ENCODE measurements at places on chromosomes 2 and 18.

- H3K36me3 ChIP-seq = no peaks in the 10 kb centered on the region
- no peak overlapping the region for H3K4me3 ChIP-seq
- no peak for DNase-seq
- no peaks in the 10 kb centered on the region for H3K27me3 ChIP-seq
These were observed 98.8 kb downstream of the RHBDD1 start for GRCh38 chr2:226934546-226935201.

GRCh38 chr2:104772996-104773395, 80.9 kb upstream of the POU3F3 start:
- no peak overlapping the region for H3K4me3 ChIP-seq
- H3K27me3 ChIP-seq = no peaks in the 10 kb centered on the region
- H3K4me1 ChIP-seq = no peaks in the 10 kb centered on the region
- peaks cover 2% of the 10 kb centered on the region for H3K36me3 ChIP-seq
- DNase-seq = no peak

- no peaks in the 10 kb centered on the region for H3K27me3 ChIP-seq
- no peak for DNase-seq
These were observed 22.1 kb downstream of the EHD3 start for GRCh38 chr2:31255911-31256571.

GRCh38 chr2:56681659-56682396, 498.0 kb downstream of the CCDC85A start:
- no peaks in the 10 kb centered on the region for H3K4me1 ChIP-seq
- no peak for DNase-seq
- no peak overlapping the region for H3K4me3 ChIP-seq
- no peak overlapping the region for H3K27ac ChIP-seq
- no peaks in the 10 kb centered on the region for H3K27me3 ChIP-seq

DNA sequence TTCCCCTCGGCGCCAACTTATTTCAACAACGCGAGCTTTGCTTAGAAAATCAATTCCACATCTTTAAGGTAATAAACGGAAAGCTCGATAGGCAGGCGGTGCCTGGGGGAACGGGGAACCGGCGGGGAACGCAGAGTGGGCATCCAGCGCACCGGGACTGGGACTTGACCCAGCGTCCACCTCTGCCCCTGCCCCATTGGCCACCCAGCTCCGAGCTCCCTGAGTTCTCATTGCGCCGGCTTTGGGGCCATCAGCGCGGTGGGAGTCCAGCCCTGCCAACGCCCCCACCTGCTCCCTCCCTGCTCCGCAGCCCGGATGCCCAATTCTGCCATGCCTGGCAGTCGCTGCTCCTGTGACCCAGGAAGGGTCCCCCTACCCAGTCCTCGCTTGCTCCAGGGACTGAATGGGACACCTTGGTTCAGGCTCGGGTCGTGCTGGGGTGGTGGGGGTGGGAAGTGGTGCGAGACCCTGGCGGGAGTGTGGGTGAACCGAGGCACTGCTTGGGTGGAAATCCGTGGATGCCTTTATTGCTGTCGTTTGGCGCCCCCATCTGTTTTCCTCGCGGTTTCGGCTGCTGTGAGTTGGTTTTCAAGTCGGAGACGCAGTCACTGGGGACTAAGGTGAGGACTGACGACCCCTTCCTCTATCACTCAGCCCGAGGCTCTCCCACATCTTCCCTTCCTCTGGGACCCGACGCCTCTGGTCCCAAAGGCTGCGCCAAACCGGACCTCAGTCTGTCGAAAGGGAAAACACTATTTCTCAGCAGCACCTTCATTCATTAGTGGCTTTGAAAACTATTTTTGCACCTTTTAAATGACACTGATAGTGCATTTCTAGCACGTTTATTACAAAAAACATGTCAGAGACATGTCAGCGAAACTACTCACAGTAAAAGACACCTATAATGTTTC, 2.4 kb upstream of the EVX2 start:
- peaks cover 5% of the 10 kb centered on the region for H3K4me1 ChIP-seq
- no peak for DNase-seq
- H3K4me3 ChIP-seq = peak overlapping the region; percentile 78
- peaks cover 3% of the 10 kb centered on the region for H3K36me3 ChIP-seq

- H3K4me3 ChIP-seq = no peak overlapping the region
- no peak overlapping the region for H3K27ac ChIP-seq
- no peaks in the 10 kb centered on the region for H3K27me3 ChIP-seq
These were observed 20.6 kb downstream of the ZNF236 start for GRCh38 chr18:76842837-76843530.

DNA sequence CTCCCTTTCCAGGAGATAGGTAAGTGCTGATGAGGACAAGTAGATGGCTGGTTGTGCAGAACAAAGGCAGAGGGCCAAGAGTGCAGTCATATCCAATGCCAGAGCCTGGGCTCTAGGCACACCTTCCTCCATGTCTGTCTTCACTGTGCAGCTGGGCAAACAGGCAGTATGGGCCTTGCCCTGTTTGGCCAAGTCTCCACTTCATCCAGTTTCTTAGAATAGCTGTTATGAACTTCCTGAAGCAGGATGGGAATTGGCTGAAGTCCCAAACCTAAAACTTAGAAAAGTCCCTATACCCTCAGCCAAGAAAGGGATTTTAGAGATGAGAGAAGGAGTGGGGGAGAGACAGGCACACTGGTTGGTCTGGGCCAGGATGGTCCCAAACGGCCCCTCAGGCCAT, 37.5 kb upstream of the CYP26B1 start:
- no peaks in the 10 kb centered on the region for H3K27me3 ChIP-seq
- no peak overlapping the region for H3K27ac ChIP-seq
- no peaks in the 10 kb centered on the region for H3K4me1 ChIP-seq
- no peak overlapping the region for H3K4me3 ChIP-seq

DNA sequence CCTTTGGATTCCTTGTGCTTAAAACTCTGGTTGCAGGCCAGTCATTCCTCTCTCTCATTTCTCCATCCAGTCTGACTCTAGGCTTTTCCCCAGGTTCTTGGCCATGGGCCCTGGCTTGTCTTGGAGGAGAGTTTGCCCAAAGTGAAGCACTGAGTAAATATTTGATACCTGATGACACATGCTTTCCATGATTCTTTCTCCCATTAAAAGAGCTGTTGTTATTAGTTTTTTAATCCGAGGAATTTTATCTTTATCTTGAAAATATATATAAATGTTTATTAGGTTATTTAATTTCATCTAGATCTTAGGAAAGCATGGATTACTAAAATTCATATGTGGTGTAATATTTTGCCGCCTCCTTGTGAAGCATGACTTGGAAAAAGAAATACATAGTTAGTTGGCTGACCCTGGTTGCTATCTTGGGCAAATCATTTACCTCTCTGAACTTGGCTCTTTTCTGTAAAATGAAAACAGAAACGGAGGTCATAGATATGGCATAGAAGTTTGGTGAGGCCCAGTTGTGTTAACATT, 650.1 kb downstream of the SLC4A3 start:
- H3K4me1 ChIP-seq = no peaks in the 10 kb centered on the region
- no peak overlapping the region for H3K4me3 ChIP-seq
- DNase-seq = no peak
- no peaks in the 10 kb centered on the region for H3K27me3 ChIP-seq
- H3K27ac ChIP-seq = no peak overlapping the region
- no peaks in the 10 kb centered on the region for H3K36me3 ChIP-seq

DNA sequence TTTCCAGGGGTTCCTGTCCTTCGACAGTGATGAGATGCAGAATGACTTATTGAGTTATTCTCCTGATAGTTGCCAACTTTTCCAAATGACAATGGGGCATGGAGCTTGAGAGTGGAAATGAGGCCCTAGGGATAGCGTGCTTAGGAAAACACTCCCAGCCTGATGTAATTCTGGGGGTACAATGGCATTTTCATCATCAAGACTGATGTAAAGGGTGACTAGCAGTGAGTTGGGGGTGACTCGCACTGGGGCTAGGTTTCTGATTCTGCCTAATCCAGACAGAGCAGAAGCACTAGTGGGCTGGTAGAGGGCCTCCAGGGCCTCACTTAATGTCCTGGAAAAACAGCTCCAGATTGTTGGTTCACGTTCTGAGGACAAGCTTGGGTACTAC, 34.0 kb upstream of the IL37 start:
- H3K36me3 ChIP-seq = peaks cover 6% of the 10 kb centered on the region
- H3K4me1 ChIP-seq = peaks cover 4% of the 10 kb centered on the region
- no peak overlapping the region for H3K27ac ChIP-seq
- no peak for DNase-seq

DNA sequence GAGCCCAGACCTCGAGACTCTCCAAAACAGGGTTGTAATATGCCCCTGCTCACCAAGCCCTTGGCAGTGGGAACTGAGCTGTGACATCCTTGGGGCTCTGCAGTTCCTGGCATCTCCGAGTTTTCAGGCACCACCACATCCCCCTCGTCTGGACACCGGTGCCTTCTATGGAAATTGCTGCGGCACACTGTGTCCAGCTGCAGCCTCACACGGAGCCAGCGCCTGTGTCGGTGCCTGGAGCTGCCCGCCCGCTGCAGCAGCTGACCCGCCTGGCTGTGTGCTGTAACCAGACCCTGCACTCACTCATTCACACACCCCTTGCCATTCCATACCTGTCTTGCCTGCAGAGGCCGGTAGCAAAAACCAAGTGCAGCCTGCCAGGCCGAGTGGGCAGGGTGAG, 11.8 kb downstream of the IWS1 start:
- H3K4me3 ChIP-seq = no peak overlapping the region
- peak overlapping the region; percentile 90 for H3K27ac ChIP-seq
- no peaks in the 10 kb centered on the region for H3K27me3 ChIP-seq
- H3K4me1 ChIP-seq = peaks cover 63% of the 10 kb centered on the region

DNA sequence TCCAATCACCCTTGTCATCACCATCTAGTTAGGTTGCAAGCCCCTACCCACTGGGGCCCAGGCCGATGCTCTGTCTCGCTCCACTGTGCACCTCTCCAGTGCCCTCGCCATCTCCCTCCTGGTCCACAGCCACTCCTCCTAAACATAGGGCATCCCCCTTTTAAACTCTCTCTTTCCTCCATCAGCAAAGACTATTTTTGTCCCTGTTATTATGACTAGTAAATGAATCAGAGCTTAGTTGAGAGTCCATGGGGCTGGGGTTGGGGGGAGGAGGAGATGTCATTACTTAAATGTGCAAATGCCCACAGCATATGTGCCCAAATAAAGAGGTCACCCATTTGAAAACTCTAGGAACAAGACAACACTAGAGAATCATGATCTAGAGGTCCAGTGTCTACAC, 167.4 kb downstream of the TRABD2A start:
- no peak overlapping the region for H3K4me3 ChIP-seq
- no peaks in the 10 kb centered on the region for H3K27me3 ChIP-seq
- no peak overlapping the region for H3K27ac ChIP-seq
- H3K4me1 ChIP-seq = peaks cover 9% of the 10 kb centered on the region

DNA sequence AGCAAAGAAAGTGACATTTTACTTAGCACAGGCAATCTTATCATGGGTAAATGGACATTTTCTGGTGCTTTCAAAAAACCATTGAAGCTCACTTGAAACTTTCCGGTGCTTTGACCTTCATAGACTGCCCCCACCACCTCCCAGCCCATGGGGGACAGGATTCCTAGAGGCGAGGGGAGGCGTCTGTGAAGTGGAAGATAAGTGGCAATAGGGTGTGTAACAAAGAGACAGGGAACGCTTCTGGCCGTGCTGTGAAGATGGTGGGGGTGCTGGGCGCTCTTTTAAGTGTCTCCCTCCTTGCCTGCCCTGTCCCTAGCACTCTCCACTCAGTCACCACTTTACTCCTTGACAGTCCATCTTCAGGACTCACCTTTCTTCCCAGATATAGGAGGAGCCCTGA, 23.4 kb upstream of the GMPPA start:
- H3K36me3 ChIP-seq = peaks cover 3% of the 10 kb centered on the region
- H3K4me1 ChIP-seq = peaks cover 11% of the 10 kb centered on the region
- no peak for DNase-seq
- H3K27me3 ChIP-seq = peaks cover 25% of the 10 kb centered on the region

DNA sequence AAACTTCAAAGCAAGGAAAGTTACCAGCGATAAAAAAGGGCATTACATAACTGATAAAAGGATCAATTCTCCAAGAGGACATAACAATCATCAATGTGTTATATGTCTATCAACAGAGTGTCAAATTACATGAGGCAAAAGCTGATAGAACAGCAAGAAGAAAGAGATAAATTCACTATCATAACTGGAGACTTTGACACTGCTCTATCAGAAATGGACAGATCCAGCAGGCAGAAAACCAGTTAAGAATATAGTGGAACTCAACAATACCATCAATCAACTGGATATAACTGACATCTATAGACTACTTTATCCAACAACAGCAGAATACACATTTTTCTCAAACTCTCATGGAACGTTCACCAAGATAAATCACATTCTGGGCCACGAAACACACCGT, 65.0 kb downstream of the ROCK2 start:
- no peaks in the 10 kb centered on the region for H3K27me3 ChIP-seq
- no peak overlapping the region for H3K4me3 ChIP-seq
- no peak overlapping the region for H3K27ac ChIP-seq
